Lower lobe of right lung (tissue), 2 donors: ENCODE measurements at places on chromosomes 13 and 19. TPM values are rescaled to one million over a fixed set of nuclear protein-coding genes. Genes with fewer than 3 reads are reported as not detected.

DNA sequence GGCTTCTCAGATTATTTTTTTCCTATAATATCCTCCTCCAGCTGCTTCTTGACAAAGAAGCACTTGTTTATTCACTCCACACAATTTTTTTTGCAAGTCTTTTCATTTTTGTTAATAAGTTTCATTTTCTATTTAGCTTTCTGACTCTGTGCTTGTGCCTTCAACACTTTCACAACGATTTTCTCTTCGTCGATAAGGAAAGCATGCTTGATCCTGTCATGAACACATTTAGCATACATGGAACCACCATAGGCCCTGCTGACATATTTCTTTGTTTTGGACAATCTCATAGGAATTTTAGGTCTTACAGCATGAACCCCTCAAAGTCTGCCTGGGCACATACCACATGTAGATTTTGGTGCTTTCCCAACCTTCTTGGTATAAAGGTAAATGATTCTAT is 346.0 kb downstream of the KCNRG start:
- H3K27ac ChIP-seq, result no peak overlapping the region
- peaks cover 36% of the 10 kb centered on the region for H3K4me1 ChIP-seq
- no peak overlapping the region for H3K4me3 ChIP-seq
- no peaks in the 10 kb centered on the region for H3K36me3 ChIP-seq

- no peak overlapping the region for H3K27ac ChIP-seq
- H3K27me3 ChIP-seq, result peaks cover 14% of the 10 kb centered on the region
- no peaks in the 10 kb centered on the region for H3K36me3 ChIP-seq
- no peaks in the 10 kb centered on the region for H3K4me1 ChIP-seq
Observed at GRCh38 chr19:51551673-51552432, 19.2 kb upstream of the ZNF175 start.

GRCh38 chr13:76522083-76522755 is 364.0 kb downstream of the KCTD12 start:
- no peak overlapping the region for H3K27ac ChIP-seq
- no peaks in the 10 kb centered on the region for H3K4me1 ChIP-seq
- no peaks in the 10 kb centered on the region for H3K36me3 ChIP-seq
- H3K4me3 ChIP-seq, result no peak overlapping the region
- DNase-seq, result no peak

- H3K36me3 ChIP-seq, result peaks cover 6% of the 10 kb centered on the region
- no peaks in the 10 kb centered on the region for H3K27me3 ChIP-seq
- peak overlapping the region; percentile 23 for H3K4me3 ChIP-seq
Observed at GRCh38 chr19:19514215-19514657, 1.1 kb downstream of the TSSK6 start.

DNA sequence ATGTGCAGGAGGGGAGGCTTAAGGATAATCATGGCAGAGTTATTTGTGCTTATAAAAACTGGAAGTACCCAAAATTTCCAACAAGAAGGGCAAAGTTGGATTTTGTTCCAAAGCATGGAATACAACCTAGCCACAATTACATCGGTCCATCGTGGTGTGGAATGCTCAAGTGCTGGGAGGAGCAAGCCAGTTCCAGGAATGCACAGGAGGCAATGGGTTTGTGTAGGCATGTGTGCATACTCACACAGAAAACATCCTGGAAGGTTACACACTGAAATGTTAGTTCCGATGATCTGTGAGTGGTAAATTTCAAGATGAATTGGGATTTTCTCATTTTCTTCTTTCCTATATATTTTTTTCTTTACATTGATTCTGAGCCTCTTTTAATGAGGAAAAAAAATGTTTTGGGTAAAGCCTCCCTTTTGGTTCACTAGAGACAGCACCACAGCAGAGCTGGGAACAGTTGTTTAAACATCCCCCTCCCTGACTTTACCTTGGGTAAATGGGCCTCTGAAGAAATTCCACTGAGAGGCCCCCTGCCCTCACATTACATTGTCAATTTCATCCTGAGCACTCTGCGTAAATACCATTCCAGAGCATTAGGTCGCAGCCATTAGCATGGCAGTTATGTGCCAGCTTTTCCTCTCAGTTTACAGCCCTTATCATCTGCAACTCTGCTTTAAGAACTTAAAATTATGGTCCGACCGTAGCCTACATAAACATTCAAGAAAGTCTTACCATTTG is 122.0 kb downstream of the UQCRFS1 start:
- DNase-seq, result no peak
- H3K4me1 ChIP-seq, result no peaks in the 10 kb centered on the region
- no peaks in the 10 kb centered on the region for H3K27me3 ChIP-seq
- no peak overlapping the region for H3K4me3 ChIP-seq

DNA sequence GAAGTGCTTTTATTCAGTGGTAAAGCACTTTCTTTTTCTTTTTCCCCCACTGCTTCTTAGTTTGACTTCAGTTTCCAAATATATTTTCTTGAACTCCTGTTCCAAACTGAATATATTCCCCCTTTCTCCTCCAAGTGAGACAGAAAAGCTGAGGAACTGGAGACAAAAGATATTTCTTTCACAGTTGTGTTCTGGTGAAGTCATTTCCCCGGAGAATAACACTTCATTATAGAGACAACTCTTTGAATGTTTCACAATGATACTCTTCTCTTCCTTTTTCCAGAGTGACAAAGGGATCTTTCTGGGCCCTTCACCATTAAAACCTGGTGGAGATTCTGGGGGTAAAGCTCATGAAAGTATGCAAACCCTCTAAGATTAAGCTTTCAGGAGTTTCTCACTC is 860.8 kb upstream of the SLITRK5 start:
- no peaks in the 10 kb centered on the region for H3K27me3 ChIP-seq
- H3K36me3 ChIP-seq, result no peaks in the 10 kb centered on the region
- H3K4me3 ChIP-seq, result no peak overlapping the region
- no peak for DNase-seq
- H3K27ac ChIP-seq, result no peak overlapping the region

GRCh38 chr13:50464349-50465251 is 378.9 kb downstream of the DLEU7 start:
- no peaks in the 10 kb centered on the region for H3K27me3 ChIP-seq
- no peak for DNase-seq
- no peak overlapping the region for H3K4me3 ChIP-seq
- no peaks in the 10 kb centered on the region for H3K4me1 ChIP-seq
- H3K36me3 ChIP-seq, result no peaks in the 10 kb centered on the region

DNA sequence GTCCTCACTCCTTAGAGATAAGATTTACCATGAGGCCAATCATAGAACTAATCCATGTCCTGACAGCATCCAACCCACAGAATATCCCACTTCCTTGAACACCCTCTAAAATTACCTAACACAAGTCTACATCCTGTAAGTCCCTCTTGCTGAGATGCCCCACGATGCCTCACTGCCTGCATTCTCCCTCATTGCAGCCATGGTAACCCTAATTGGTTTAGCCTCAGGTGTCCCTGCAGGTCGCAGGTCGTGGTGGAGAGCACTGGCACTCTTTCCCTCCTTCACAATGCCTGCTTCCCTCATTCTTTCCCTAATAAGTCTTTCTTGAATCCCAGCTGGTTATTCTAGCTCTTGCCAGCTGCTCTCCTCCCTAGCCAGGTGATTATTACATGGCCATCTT is 35.3 kb upstream of the MYO16 start:
- no peaks in the 10 kb centered on the region for H3K27me3 ChIP-seq
- DNase-seq, result no peak
- H3K27ac ChIP-seq, result no peak overlapping the region

DNA sequence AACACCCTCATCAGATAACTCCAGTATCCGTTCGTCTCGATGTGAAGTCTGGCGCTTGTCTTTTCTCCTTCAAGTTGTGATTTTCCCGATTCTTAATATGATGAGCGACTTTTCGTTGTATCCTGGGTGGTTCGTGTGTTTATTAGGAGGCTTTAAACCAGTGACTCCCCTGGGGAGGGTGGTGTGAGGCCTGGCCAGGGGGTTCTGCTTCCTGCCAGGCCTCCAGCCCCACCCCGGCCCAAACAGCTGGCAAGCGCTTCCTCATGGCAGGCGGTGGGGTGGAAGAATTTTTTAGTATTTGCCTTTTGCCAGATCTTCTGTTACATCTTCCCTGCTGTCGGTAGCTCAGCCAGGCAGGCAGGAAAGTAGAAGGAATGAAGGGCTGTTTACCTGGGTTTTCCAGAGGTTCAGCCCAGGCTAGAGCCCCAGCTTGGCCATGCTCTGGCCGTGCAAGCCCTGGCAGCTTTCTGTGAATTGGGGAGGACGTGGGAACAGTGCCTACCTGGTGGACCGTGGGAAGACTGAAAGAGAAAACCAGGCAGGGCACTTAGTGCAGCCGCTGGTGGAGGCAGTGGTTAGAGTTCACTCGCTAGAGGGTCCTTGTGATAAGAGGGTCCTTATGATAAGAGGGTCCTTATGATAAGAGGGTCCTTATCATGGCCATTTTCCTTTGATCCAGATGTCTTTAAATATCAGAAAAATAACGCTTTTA is 37.7 kb upstream of the DCUN1D2 start:
- no peak for DNase-seq
- H3K27ac ChIP-seq, result no peak overlapping the region
- H3K4me3 ChIP-seq, result no peak overlapping the region
- H3K4me1 ChIP-seq, result peaks cover 13% of the 10 kb centered on the region

DNA sequence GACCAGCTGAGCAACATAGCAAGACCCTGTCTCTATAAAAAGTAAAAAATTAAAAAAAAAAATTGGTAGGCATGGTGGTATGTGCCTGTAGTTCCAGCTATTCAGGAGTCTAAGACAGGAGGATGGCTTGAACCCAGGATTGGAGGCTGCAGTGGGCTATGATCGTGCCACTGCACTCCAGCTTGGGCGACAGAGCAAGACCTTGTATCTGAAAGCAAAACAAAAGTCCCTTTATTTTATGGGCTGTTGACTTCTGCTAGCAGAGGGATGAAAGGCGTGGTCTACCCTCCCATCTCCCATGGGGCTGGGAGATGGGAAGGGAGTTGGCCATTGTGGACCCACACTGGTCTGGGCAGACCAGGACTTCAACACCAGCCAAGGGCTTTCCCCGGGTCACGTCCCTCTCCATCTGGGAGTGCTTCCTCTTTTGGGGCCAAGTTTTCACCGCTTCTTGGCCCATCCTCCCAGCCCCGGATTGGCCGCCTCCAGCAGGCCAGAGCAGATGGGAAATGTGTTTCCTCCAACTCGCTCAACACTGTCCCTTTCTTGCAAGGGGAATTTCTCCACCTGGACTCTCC is 2.2 kb upstream of the TNFSF9 start:
- no peak overlapping the region for H3K27ac ChIP-seq
- no peaks in the 10 kb centered on the region for H3K27me3 ChIP-seq
- DNase-seq, result peak; percentile 57
- H3K36me3 ChIP-seq, result no peaks in the 10 kb centered on the region

GRCh38 chr13:32837973-32838927 is 178.0 kb upstream of the KL start:
- DNase-seq, result no peak
- no peak overlapping the region for H3K4me3 ChIP-seq
- no peaks in the 10 kb centered on the region for H3K27me3 ChIP-seq
- no peaks in the 10 kb centered on the region for H3K36me3 ChIP-seq

GRCh38 chr19:5403968-5404640 is 51.1 kb upstream of the ZNRF4 start:
- H3K27me3 ChIP-seq, result peaks cover 4% of the 10 kb centered on the region
- peak; percentile 73 for DNase-seq
- no peak overlapping the region for H3K4me3 ChIP-seq
- H3K36me3 ChIP-seq, result no peaks in the 10 kb centered on the region
- H3K4me1 ChIP-seq, result no peaks in the 10 kb centered on the region

DNA sequence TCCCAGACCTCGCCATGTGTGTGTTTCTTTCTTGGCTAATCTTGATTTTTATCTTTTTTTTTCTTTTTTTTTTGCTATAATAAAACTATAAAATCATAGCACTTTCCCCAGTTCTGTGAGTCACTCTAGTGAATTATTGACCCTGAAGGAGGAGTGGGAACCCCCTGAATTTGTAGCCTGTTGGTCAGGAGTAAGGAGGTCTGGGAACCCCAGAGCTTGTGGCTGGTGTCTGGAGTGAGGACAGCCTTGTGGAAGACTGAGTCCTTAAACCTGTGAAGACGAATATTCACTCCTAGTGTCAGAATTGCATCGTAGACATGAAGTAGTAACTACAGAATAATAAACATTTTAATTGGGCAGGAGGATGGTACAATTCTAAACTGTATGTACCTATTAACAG is 7.4 kb downstream of the EID2B start:
- DNase-seq, result no peak
- H3K4me1 ChIP-seq, result no peaks in the 10 kb centered on the region
- H3K36me3 ChIP-seq, result peaks cover 3% of the 10 kb centered on the region
- no peak overlapping the region for H3K27ac ChIP-seq

DNA sequence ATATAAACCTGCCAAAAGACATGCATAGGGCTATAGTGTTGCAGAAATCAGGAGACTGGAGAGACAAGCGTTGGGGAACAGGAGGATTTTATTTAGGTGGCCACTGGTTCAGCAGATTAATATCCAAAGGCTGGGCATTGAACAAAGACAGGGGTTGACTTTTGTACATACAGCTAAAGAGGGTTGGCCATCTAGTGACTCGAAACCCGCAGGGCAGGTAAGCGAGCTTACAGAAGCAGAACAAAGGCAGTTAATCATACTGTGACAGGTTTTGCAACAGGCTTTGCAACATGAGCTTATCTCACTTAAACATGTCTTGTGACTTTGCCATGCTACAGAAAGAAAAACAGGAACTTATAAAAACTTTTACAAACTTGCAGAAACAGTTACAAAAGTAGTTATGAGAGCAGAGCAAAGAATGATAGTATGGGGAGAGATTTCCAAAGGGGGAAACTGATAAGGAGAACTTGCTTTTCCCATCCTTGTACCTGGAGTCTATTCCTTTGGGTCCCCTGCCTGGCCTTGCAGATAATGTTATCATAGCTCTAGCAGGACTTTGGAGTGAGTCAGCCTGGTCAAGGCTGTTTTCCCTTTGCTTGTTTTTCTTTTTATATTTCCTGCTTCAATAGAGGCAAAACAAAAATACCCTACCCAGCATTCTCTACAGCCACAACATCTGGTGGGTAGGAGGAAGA is 234.2 kb downstream of the PCDH17 start:
- no peak overlapping the region for H3K27ac ChIP-seq
- no peaks in the 10 kb centered on the region for H3K4me1 ChIP-seq
- H3K27me3 ChIP-seq, result no peaks in the 10 kb centered on the region
- H3K36me3 ChIP-seq, result no peaks in the 10 kb centered on the region
- DNase-seq, result no peak

Gene SLC6A16
- 4.9 TPM for total RNA-seq

GRCh38 chr19:14615623-14616022 is 32.7 kb downstream of the CLEC17A start:
- DNase-seq, result no peak
- no peak overlapping the region for H3K27ac ChIP-seq
- no peak overlapping the region for H3K4me3 ChIP-seq
- no peaks in the 10 kb centered on the region for H3K4me1 ChIP-seq

- no peak for DNase-seq
- H3K27me3 ChIP-seq, result no peaks in the 10 kb centered on the region
- no peak overlapping the region for H3K4me3 ChIP-seq
- no peaks in the 10 kb centered on the region for H3K4me1 ChIP-seq
- no peaks in the 10 kb centered on the region for H3K36me3 ChIP-seq
Observed at GRCh38 chr13:51988988-51989618, 22.1 kb downstream of the ATP7B start.

DNA sequence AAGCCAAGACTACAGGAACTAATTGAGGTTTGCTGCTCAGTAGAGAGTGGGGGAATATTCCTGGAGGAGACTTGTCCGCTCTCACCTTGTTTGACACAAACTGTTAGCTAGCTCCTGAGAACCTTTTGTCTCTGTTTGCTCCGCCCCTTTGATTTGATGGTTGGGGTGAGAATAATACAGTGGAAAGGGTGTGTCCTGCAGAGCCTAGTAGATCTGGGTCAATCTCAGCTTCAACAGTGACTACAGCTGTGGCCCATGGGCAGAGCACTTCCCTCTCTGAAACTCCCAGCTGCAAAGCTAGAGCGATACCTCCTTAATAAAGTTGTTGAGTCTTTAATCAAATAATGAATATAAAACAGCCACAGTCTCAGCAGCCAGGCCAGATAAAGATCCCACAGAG is 576.7 kb downstream of the DIAPH3 start:
- no peaks in the 10 kb centered on the region for H3K27me3 ChIP-seq
- no peaks in the 10 kb centered on the region for H3K4me1 ChIP-seq
- no peak overlapping the region for H3K4me3 ChIP-seq
